GF-D8 (cell line): ENCODE measurements at places on chromosomes 2 and 18.

DNA sequence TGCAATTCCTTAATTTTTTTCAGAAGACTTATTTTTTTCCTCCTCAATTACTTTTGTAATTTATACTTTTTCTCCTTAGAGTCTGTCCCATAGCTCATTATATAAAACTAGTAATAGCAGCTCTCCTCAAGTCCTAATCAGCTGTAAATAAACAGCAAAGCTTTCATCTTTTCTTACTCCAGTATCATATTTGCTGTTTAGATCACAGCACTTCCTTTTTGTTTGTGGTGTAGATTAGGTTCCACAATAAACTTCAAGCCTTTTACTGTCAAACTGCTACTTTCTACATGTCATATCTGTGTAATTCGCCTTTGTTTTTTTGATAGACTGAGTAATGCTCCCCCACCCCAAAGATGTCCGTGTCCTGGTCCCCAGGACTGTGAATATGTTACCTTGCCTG lies 25.5 kb downstream of the GCG start:
- DNase-seq, result no peak

GRCh38 chr2:218895326-218895725 lies 14.7 kb downstream of the WNT10A start:
- no peak for DNase-seq

GRCh38 chr2:224191465-224191864 lies 152.4 kb upstream of the SERPINE2 start:
- DNase-seq, result no peak

- no peak for DNase-seq
Observed at GRCh38 chr18:59884351-59884750, 15.4 kb upstream of the PMAIP1 start.

DNA sequence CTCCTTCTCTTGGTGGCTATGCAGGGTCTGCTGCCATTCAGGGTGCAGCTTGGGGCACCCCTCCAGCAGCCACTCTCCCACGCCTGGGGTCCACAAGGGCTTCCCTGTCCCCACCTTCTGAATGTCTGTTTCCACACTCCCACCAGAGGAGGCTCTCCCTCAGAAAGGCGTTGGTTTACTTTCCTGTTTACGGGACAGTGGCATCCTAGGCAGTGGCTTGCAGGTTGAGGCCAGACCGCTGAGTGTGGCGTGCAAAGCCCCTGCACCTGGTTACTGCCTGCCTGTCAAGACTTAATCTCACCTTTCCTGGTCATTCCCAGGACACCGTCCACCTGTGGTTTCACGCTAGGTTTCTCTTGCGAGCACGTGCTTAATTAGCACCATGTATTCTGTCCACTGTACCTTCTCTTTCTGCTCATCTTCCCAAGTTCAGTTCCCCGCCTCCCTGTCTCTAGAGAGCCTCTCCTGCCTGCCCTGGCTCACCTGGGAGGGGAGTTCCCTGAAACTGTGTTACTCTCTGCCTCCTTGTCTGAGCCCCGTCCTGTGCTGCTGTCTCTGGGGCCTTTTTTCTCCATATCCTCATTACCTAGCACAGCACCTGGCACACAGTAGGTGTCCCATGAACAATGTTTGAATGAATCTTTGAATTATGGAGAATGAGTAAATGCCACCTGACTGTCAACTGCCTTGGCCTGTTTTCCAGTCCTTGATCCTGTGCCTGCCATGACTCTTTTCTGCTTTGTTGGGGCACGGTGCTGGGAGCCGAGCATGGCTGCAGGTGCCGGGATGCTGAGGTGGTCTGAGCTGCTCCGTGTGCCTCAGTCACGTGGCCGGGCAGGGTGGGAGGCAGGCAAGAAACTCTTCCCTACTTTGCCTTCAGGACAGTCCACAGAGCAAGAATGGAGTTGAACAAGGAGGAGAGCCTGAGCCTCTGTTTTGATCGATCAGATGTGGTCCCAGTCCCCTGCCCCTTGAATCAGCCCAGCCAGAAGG lies 56.4 kb downstream of the ARHGEF4 start:
- no peak for DNase-seq

DNA sequence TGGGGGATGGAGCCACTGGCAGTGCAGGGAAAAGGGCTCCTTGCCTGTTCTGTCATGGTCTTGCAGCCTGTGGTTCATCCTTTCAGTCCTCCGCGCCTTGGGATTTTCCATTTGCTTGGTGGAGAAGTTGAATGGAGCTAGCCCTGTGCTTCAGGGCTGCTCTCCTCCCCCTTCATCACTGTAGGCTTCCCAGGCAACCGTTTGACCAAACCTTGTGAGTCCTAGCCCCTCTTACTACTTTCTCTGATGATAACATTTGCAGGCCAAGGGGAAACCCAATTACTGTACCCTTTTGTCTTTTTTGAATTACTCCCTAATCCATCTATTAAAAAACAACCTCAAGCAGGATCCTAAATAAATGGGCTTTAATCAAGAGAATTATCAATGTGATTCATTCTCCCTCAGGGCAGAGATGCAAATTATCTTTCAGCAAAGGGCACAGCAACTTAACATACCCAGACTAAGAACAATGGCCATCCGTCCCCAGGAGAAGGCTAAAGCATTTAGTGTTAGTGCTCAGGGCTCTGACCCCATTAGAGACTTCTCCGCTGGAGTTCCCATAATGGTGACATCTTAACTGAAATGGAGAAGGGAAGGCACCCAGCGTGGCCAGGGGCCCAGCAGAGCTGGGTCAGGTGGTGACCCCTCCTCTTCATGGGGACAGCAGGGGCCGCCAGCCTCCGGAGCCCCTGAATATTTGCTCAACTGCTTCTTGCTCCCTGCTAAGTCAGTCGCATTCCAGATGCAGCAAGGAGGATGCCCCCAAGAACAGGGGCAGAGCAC lies 40.7 kb downstream of the RHOB start:
- DNase-seq, result no peak

GRCh38 chr2:206084870-206085741 lies 868 bp downstream of the INO80D start:
- no peak for DNase-seq

DNA sequence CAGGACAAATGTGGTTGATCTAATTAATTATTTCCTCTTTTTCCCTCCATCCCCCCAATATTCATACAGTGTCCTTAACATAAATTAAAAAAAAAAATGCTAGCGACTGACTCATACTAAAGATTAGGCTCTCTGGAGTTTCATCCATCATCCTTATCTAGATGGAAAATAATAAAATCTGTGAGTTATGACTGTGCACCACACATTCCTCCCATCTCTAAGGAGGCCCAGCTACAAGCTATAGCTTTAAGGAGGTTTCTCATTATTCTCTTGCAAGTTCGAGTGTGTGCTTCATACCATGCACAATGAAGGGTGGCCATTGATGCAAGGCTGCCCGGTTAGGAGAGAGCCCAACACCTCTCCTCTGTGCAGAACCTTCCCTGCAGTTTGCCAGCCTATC lies 77.3 kb downstream of the XDH start:
- DNase-seq, result no peak

GRCh38 chr2:44562737-44563136 lies 201.0 kb downstream of the CAMKMT start:
- peak; percentile 11 for DNase-seq

- DNase-seq, result no peak
Observed at GRCh38 chr2:216017365-216017764, 4.0 kb upstream of the MREG start.

GRCh38 chr2:26942543-26943295 lies 27.7 kb upstream of the MAPRE3 start:
- no peak for DNase-seq
